Esophagus squamous epithelium (tissue), 5 donors: ENCODE measurements at places on chromosomes 13 and 19.

- no peak for DNase-seq
Observed at GRCh38 chr13:109158383-109158782, 529.0 kb downstream of the MYO16 start.

- no peak for DNase-seq
Observed at GRCh38 chr13:78881751-78882150, 222.8 kb upstream of the OBI1 start.

GRCh38 chr13:39527961-39528660, 74.9 kb downstream of the LHFPL6 start:
- no peak for DNase-seq

DNA sequence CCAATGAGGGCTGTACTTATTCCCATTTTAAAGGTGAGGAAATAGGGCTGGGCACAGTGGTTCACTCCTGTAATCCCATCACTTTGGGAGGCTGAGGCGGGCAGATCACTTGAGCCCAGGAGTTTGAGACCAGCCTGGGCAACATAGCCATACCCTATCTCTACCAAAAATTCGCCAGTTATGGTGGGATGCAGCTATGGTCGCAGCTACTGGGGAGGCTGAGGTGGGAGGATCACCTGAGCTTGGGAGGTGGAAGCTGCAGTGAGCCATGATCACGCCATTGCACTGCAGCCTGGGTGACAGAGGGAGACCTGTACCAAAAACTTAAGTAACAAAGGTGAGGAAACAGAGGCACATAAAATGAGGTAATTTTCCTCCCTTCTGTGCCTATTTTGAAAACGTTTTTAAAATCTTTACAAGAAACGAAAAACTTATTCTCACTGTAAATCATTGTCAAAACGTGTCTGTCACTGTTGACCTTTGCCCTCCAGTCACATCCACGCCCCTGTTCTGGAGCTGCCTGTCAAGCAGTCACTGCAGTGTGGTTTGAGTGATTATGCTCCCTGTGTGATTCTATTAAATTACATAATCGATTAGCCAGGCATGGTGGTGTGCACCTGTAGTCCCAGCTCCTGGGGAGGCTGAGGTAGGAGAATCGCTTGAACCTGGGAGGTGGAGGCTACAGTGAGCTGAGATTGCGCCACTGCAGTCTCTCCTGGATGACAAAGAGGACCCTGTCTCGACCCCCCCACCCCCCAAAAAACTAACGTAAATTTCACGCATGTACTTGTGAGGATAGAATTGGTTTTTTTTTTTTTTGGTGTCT, 12.5 kb downstream of the NOP53 start:
- DNase-seq, result no peak
